ENCODE measurements at places on chromosomes 2 and 18. TPM values are rescaled to one million over a fixed set of nuclear protein-coding genes. Genes with fewer than 3 reads are reported as not detected.
A peak's percentile ranks its signal among the peaks of the same experiment; 100 is the strongest.

The ANKRD30B gene
- not detected for total RNA-seq

The EMILIN2 gene
- 20.1 TPM for total RNA-seq

The GBX2 gene
- not detected for total RNA-seq

The SALL3 gene
- total RNA-seq, result not detected

- DNase-seq, result no peak
Measured at GRCh38 chr2:179172894-179173293, 91.7 kb downstream of the SESTD1 start.

DNA sequence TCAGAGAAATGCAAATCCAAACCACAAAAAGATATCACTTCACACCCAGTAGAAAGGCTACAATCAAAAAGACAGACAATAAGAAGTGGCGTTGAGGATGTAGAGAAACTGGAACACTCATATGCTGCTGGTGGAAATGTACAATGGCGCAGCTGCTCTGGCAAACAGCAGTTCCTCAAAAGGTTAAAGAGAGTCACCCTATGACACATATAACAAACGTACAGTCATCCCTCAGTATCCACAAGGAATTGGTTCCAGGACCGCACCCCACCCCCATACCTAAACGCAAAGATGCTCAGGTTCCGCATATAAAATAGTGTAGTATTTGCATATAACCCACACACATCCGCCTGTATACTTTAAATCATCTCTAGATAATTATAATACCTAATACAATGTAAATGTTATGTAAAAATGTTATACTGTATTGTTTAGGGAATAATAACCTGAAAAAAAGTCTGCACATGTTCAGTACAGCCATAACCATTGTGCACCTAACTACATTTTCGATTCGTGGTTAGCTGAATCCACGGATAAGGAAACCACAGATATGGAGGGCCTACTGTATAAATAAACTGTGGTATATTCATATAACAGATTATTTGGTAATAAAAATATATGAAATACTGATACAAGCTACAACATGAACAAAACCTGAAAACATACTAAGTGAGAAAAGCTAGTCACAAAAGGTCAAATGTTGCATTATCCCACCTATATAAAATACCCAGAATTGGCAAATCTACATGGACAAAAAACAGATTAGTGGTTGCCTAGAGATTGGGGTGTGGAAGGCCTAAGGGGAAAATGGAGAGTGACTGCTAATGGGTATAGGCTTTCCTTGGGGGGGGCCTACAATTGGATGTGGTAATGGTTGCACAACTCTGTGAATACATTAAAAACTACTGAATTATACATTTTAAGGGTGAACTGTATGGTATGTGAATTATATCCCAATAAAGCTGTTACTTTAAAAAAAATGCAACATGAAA, 37.5 kb downstream of the UXS1 start:
- DNase-seq, result peak; percentile 47

DNA sequence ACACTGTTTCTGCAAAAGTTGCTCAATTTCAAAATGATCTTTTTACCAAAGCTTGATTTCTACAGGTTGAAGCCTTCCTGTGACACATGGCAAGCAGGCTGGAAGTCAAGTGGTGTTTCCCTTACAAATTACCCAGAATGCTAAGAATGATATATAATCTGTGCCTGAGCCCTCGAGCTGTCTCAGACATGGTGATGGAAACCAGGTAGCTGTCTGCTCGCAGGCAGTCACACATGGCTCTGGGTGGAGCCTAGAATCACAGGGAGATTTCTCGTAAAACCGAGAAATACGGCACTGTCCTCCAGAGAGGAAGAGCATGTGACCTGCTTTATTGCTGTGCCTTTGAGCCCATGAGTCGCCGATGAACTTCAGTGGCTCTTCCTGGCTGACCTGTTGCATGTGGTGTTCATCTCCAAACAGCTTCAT, 392.9 kb downstream of the ZNF521 start:
- no peak for DNase-seq

DNA sequence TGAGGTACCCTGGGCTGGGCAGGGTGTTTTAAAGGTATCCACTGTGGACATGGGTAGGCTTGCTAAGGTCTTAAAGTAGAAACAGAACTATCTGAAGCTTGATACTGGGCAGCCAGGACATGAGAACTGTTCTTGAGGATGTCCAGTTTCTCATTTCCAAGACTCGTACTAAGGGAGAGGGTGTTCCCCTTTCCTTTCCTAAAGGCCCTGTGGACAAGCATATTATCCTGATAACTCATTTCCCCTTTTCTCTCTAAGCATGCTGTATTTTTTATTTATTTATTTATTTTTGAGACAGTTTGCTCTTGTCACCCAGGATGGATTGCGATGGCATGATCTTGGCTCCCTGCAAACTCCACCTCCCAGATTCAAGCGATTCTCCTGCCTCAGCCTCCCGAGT, 273.6 kb downstream of the PRKCE start:
- DNase-seq, result no peak

GRCh38 chr18:13452388-13452811, 233.8 kb downstream of the LDLRAD4 start:
- peak; percentile 8 for DNase-seq

GRCh38 chr18:79203017-79203605, 133.9 kb downstream of the ATP9B start:
- DNase-seq, result peak; percentile 49

- no peak for DNase-seq
Measured at GRCh38 chr18:74562775-74563174, 28.5 kb downstream of the CNDP1 start.

DNA sequence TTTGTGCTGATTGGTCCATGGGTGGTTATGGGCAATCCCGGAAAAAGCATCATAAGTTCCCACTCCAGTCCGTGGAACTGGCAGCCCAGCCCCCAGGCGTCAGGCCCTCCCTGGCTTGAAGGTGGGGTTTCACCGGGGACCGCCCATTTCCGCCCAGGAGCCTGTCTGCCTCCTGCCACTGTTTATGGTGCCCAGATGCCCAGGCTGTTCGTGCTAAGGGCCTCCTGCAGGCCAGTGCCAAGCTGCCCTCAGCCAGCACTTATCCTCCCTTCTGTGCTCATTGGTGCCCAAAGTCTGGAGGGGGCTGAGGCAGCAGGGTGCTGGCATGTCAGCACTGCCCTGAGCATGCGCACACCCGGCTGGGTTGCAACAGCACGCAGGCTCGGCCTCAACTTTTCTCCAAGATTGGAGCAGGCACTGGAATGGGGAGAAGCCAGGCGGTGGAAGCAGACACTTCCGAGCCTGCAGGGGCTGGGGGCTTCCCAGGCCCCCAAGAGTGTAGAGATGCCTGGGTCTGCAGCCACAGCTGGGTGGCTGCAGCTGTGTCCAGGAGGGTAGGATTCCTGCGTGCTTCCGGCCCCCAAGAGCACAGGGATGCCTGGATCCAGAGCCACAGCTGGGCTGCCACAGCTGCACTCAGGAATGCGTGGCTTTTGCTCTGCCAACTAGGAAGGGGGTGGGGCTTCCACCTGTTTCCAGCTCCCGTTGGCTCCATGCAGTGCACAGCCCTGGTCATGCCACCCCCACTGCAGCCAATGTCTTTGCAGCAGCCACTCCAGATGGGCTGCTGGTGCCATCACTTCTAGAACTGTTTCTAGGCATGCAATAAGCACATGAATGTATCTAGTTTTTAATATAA, 74.0 kb downstream of the AGPS start:
- DNase-seq, result no peak

DNA sequence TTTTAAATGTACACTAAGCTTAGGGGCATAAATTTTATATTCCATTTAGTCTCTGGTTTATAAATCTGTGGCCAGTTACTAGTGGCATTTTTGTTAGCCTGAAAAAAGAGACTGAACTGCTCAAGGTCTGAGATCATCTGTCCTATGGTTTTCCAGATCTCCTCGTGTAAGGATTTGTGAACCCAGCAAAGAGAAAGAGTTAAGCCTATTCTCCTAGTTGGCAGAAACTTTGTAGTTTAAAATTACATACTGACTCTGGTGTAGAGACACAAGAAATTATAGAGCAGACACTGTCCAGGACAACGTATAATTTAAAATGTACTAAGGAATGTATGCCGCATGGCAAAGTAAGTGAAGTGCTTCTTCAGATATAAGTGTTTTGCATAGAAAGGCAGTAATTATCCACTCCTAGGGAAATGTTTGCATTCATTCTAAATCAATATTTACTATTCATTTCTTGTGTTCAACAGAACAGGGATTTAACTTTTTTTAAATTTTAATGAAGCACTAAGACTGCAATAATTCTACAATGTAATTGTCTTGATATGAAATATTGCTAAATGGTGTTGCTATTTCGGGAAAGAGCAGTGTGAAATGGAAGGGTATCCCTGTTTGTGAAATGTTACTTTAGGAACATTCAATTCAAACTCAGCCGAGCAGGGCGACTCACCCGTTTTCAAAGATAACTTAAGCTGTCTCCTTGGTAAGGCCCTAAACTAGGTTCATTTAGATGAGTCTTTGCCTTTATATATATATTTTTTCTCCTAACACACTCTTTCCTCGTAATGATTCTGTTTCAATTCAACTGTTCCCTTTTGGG, 508.4 kb upstream of the ZEB2 start:
- no peak for DNase-seq

DNA sequence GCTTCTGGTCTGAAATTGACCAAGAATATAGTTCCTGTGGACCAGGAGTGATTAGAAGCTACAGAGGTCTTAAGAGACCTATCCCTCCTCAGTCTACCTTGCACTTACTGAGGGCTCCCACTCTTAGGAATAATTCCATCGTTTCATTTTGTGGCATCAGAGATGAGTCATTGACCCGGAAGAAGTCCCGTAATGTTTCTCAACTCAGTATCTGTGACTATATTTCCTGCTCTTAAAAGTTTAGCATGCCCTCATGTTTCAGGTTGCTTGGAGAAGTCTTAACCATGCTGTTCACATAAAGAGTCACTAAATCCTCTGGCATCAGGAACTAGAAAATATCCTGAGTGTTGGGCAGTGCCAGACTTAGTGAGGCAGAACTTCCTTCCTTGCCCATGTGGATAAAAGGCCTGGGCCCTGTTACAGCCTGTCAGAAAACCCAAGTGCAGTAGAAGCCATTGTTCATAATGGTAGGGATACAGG, at the start of gene IL36A:
Gene IL36A (plus strand): TSS at position 430 of the 480 bp plus-strand sequence. CDS start 413 bp downstream, outside the sequence.
- no peak for DNase-seq

DNA sequence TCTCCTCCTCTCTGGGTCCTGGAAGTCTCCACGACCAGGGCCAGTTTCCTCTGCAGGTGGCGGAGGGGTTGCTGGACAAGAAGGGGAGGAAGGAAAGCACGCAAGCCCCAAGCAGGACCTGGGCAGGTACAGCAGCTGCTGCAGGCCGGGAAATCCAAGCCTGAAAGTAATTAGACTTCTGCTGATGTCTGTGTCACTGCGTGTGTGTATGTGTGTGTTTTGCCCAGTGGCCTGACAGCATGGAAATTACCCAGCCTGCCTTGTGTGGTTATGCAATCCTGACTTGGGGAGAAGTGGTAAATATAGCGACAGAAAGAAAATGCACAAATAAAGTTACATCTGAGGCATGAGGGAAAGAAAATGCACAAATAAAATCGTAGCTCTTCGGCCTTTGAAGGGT, 121.8 kb upstream of the ZBTB14 start:
- no peak for DNase-seq

Data from activated CD4-positive, alpha-beta memory T cell treated with anti-CD3 and anti-CD28 coated beads for 36 hours (primary cell).